ENCODE measurements at places on chromosomes 12 and 14.

DNA sequence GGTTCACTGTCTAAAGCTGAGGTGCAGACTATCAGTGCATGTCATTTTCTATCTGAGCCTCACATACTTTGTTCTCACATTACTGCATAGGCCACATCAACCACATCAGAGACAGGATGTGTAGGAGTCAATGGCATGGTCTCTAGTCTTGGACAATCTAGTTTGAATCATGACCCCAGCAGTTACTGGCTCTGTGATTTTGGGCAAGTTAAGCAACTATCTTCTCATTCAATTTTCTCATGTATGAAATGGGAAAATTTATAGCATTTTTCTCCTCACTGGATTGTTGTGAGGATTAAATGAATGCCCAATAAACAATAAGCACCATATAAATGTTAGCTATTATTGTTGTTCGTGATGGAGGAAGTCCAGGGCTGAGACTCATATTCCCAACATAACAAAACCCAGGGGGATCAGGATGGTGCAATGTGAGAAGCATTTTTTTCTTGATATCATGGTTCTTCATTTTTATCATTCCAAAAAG, 432.6 kb downstream of the LRIG3 start:
- no peak for DNase-seq

DNA sequence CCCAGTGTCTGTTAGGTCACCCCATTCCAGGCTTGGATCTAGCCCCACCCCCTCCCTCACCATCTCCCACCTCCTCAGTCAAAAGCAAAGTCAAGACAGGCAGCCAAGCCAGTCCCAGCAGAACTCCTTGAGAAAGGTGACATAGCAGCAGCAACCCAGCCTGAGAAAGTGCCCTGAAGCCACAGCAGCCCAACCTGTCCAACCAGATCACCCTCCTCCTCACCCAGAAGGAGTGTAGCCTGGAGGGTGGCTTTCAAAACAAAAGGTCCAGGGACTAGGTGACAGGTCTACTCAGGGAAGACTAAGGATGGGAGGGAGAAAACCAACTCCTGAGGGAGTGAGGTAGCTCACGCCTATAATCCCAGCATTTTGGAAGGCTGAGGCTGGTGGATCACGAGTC, 5.2 kb downstream of the RAB15 start:
- no peak for DNase-seq

- DNase-seq: no peak
These were observed 94.7 kb upstream of the GSC start for GRCh38 chr14:94864387-94865195.

DNA sequence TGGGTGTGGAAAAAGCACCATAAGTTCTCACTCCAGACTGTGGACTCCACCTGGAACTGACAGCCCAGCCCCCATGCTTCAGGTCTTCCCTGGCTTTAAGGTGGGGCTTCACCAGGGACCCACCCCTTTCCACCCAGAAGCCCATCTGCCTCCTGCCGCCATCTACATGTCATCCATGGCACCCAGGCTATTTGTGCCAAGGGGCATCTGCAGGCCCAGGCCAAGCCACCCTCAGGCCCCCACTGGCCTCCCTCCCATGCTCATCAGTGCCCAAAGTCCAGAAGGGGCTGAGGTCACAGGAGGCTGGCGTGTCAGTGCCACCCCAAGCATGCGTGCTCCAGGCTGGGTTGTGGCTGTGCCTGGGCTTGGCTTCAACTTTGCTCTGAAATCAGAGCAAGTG, 212.2 kb upstream of the DIO3 start:
- no peak for DNase-seq

GRCh38 chr12:66929121-66929520, 250.2 kb upstream of the GRIP1 start:
- DNase-seq: no peak

Measured in hypothalamus (tissue), 51 donors.